ENCODE measurements at places on chromosomes 1 and 21.

DNA sequence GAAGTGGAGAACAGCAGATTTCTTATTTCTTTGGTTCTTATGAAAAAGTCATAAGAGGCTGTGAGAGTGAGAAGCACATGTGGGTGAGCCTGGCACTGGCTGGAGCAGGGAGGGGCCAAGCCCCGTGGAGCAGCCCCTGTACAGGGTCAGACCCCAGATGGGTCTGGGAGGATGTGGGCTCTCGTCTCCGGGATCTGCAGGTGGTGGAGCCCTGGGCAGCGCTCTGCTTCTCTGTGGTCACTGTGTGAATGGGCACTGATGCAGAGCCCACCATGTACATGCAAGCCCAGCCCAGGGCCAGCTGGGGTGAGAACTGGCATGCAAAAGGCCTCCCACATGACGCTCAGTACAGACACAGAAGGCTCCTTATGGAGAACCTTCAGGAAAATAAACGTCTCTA is 67.6 kb downstream of the SIM2 start:
- DNase-seq = no peak

GRCh38 chr21:16072737-16073136 is 343.0 kb downstream of the USP25 start:
- peak; percentile 92 for DNase-seq

DNA sequence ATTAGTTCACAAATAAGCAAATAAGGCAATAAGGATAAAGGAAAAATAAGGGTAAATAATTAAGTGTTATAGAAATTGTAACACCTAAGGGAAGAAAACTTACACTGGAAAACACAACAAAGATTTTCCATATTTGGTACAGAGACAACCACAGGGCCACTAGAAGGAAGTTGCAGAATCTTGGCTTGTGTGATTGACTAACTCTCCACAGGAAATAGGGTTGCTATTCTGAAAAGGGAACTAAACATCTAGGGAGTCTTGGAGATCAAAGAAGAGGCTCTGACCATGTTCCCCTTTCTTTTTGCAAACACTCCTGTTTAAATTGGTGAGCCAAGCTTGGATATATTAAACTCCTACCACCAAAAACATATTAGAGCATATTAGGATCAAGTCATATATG is 59.1 kb downstream of the APCS start:
- DNase-seq = peak; percentile 5

DNA sequence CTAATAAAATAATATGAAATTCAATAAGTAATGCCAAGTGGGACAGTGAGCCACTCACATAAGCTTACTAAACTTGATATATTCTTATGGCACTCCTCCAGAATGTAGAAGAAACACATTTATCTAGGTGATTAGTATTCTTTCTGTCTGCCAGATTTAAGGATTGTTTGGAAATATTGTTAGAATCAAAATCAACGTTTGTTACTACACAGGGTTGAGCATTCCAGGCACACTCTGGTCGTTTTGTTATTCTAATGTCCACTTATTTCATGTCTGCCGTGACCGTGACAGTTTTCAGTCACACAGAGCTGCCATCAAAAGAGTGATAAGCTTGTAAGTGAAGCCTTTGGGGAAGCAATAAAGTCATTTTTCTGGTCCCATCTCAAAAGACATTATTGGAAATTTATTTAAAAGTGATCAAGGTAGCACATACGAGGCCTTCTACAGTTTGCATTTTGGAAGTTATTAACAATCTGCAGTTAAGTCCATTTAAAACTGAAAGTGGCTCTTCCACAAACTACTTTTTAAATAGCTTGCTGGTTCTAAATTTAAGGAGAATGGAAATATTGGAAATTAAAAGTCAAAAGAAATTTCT is 38.0 kb downstream of the NFIA start:
- DNase-seq = no peak

DNA sequence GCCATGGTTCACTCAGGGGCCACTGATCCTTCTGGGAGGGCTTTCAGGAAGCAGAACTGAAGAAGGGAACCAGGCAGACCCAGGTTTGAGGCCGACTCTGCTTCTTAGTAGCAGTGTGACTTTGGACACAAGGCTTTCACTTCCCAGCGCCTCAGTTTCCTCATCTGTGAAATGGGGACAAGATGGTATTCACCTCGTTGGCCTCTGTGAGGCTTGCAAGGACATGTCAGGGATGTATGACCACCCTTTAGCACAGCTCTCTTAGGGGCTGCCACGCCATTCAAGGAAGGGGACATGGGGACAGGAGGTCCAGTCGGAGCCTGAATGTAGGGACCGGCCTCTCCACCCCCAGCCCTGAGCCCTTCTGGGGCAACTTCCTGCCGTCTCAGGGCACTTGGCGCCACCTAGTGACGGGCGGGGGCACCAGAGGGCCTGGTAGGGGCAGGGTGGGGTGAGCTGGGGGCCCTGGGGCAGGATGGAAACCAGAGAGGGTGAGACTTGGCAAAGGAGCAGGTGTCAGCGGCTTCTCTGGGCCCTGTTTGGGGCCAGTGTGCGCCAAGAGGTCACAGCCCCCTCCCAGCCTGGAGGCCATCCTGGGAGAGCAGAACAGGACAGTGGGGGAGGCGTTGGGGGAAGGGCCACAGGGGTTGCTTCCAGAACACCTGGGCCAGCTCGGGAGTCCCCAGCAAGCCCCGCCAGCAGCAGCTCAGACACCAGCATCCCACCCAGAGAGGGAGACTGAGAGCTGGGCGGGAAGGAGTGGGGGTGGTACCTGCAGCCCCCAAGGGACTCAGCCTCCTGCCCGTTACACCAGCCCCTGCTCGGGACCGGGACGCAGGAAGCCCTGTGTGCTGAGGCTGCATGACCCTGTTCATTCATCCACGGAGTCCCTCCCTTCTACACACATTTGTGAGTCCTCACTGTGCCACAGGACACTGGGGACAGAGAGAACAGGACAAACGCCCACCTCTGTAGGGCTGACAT is 102.5 kb upstream of the TARDBP start:
- no peak for DNase-seq

GRCh38 chr1:118563981-118564951 is 379.2 kb upstream of the SPAG17 start:
- no peak for DNase-seq

DNA sequence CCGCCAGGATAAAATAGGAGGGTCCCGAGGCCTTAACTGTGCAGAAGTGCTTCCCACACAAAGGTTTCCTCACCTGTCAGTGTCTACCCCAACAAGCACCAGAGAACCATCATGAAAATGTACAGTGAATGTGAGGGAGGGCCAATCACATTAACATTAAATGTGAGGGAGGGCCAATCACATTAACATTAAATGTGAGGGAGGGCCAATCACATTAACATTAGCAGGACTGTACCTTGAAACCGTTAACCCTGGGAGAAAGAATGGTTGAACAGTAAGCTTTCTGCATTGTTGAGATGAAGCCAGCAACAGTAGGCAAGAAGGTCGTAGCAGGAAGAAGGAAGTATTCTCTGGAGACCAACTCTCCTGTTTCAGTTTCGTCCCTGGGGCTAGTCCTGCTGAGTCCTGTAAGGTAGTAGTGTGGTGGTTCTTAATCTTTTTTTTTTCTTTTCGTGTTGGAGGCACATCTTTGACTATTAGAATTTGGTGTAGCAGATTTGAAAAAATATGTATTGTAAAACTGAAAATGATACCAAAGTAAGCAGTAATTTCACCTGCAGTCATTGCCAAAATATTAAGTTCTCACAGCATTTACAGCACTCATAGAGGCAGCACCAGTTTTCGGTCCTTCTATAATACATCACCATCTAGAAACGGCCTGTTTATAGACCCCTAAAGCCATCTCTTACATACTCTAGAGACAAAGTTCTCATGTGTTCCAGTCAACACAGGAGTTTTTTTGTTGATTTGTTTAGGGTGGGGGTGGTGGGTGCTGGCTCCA is 98.6 kb upstream of the PPP2R5A start:
- DNase-seq = no peak

GRCh38 chr1:224783006-224783651 is 146.3 kb upstream of the DNAH14 start:
- DNase-seq = no peak

- peak; percentile 2 for DNase-seq
Observed at GRCh38 chr1:2495546-2495945, 19.5 kb downstream of the PLCH2 start.

DNA sequence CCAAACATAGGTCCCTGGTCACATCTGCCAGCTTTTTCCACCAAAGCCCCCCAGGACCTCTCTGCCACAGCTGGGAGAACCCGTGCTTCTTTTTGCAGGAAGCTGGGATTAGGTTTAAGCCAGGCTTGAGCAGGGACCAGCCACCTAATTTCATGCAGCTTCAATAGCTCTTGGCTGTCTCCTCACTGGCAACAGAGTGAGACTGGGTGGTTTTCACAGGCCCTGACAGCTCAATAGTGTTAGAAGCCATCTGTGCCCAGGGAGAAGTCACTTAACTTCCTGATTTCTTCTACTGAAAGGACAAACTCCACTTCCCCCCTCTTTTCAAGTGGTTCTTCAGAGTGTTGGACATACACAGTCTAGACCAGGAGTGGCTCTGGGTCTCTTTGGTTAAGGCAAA is 20.4 kb upstream of the SRSF4 start:
- DNase-seq = peak; percentile 61

DNA sequence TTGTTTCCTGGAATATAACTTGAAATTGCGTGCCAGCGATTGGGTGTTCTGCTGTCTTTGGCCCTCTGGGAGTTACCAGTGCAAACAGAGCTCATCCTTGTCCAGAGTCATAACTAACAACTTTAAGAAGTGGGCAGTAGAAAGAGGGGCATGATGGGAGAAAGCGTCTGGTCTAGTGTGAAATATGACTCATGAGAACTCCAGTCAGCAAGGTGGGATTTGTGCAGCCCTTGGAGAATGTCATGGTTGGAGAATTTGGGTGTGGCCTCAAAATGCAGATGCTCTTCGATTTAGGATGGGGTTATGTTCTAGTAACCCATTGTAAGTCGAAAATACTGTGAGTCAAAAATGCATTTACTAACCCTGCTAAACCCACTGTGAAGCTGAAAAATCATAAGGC is 12.9 kb downstream of the ATP1B1 start:
- DNase-seq = no peak

GRCh38 chr1:44808063-44808937 is at the start of gene BTBD19:
Gene BTBD19 (plus strand): TSS chr1:44808523. CDS start chr1:44808821, 298 bp downstream.
- peak; percentile 91 for DNase-seq

- DNase-seq = no peak
Observed at GRCh38 chr1:211677659-211678058, 2.2 kb upstream of the NEK2 start.

DNA sequence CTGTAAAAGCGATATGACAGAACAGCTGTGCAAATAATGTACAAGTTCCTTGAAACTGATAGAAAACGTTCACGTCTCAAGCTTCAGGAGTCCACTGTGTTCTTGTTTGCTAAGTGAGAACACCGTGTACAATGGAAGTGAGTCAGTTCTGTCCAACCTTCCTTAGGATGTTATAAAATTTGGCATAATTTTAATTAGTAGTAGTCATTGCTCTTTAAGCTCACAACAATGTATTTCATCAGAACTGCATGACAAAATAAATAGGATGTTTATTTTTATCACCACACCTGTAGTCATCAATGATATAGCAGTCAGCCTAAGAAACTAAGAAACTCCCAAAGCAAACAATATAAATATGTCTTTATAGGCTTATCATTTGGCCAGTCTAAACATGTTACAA is 53.0 kb downstream of the RGS2 start:
- DNase-seq = no peak

DNA sequence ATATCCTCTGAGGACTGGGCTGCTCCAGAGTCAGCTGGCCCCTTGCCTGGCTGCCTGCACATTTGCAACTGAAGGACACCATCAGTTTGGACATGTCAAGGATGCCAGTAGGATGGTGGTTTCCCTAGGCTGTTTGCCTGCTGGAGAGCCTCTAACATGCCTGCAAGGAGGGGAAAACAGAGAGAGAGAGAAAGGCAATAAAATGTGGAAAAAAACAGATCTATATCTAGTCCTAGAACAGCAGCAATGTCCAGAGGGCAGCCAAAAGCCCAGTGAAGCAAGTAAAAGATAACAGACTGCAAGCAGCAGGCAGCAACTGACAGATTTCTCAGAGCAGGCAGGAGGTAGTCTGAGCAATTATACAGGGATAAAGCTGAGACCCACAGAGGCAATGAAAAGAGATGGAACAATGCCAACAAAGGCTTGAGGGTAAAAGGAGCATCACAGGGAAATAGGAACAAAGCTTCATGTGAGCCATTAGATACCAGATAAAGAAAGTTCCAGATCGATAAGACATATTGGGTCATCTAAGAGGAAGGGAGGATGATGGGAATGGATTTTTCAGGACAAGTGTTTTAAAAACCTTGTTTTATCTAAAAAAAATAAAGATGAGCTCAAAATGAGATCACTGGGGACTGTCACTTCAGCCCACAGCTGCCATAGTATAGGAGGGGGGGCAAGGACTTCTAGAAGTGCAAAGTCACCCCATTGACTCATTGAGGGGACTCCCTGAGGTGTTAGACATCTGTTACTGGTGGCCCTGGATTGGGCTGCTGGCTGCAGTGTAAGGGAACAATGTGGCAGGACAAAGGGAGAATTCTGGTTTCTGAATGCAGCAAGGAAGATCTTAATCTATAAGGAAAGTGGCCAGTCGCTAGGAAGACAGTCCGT is 38.6 kb upstream of the GADD45A start:
- DNase-seq = peak; percentile 59

DNA sequence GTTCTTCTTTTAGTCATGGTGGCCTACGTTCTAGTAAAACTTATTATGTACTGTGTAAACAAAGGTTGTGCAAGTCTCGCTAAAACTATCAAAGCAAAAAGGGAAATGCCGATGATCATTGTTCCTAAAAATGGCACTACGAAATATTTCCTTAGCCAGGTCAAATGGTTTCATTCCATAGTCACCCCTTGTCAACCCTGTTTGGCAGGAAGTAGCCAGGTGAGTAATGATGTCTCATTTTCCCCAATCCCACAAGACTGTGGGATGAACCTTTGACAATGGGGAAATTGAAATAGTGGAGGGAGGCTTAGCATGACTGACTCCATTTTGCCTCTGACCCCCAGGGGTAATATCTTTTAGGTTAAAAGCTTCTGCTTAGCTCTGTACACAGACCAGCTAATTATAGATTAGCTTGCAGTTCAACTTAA is 5.6 kb upstream of the REN start:
- peak; percentile 37 for DNase-seq

- DNase-seq = peak; percentile 81
Observed at GRCh38 chr1:88985032-88985431, 7.4 kb downstream of the KYAT3 start.

DNA sequence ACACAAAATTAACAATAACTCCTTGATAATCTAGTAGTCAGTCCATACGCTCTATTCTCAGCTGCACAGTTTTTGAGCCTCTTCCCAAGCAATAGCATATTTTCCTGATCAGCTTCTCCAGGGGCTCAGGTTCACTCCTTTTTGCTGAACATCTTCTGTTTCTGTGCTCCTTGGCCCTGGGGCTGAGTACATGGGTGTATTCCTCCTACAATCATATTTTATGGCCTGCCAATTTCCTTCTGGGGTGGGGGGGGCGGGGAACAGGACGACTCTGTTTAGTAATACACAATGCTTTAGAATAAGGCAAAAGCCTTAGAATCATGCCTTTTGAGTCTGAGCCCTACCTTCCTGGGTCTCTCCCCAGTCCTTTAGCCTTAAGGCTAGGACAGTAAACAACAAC is 8.5 kb downstream of the CLDN19 start:
- no peak for DNase-seq

Measured in muscle of back (tissue), 13 donors.